ENCODE measurements at places on chromosomes 5 and 9.

DNA sequence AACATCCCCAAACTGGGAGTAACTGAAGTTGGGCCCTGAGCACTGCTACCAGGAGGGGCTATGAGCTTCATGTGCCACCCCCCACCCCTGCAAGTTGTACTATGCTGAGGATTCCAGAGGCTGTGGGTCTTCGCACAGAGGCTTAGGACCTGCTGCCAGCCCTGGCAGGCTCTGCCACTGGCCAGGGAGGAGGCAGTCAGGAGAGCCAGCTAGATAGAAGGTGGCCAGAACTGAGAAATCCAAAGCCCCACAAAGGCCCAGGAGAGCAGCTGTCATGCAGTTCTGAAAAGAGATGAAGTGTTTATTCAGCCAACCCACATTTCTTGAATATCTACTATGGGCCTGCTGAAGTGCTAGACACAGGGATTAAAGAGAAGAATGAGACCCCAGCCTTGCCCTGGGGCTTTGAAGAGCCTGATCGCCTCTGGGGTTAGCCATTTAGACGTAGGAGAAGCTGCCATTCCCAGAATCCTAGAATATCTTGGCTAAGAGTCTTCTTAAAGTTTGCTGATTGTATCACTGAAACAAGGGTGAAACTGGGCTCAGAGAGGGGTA is 1.4 kb downstream of the ALAD start:
- DNase-seq = no peak

DNA sequence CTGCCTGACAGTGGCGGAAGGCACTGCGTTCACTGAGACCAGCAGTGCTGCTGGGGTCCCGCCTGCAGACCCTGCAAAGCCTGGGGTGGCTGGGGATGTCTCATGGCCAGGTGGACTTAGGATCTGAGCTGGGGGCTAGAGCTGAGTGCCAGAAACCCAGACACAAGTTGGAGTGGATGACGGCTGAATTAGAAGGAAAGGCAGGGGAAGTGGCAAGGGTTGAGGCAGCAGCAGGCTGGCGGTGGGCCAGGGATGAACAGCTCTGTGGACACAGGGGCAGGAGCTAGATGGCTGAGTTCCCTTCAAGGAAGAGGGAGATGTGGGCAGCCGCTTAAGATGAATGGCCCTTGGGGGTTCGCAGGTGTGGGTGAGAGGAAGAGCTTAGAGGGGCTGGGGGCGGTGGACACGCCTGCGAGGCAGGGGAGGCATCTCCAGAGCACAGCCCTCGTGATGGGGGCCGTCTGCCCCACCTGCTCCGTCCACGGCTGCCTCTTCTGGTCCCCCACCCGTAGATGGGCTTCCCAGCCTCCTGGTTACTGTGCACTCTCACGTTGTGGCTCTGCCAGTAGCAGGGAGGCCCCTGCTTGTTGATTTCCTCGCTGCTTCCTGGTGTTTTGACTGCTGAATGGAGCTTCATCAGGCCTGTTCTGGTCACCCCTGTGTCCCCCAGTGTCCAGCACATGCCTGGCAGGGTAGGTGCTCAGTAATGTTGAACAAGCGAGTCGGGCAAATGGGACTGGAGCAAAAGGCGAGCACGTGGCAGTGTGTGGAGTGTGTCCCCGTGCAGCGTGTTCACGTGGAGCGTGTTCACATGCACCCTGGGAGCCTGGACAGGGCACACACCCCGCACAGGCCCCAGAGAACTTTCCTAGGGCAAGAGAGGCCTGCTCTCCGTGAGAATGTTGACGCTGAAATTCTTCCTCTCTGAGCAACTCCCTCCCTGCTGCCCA is 168.2 kb downstream of the CACNA1B start:
- no peak for DNase-seq

GRCh38 chr9:93593144-93593658 is 16.8 kb downstream of the PHF2 start:
- DNase-seq = no peak

- no peak for DNase-seq
Observed at GRCh38 chr5:114311968-114312367, 49.9 kb upstream of the KCNN2 start.

DNA sequence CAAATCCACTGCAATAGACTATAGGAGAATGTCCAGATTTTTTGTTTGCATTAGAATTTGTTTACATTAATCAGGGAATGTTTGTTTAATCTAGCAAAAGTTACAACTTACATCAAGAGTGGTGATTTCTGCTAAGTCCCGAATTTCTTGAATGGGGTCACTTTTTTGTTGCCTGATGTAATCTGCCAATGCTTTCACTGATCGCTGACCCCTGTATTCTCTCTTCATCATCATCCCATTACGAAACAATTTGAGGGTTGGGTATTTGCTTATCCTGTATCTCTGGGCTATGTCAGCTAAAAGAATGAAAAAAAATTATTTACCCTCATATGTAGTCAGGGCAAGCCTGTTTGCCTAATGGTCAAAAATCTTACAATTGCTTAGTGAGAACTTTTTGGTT is 76.9 kb downstream of the ERP44 start:
- DNase-seq = no peak

DNA sequence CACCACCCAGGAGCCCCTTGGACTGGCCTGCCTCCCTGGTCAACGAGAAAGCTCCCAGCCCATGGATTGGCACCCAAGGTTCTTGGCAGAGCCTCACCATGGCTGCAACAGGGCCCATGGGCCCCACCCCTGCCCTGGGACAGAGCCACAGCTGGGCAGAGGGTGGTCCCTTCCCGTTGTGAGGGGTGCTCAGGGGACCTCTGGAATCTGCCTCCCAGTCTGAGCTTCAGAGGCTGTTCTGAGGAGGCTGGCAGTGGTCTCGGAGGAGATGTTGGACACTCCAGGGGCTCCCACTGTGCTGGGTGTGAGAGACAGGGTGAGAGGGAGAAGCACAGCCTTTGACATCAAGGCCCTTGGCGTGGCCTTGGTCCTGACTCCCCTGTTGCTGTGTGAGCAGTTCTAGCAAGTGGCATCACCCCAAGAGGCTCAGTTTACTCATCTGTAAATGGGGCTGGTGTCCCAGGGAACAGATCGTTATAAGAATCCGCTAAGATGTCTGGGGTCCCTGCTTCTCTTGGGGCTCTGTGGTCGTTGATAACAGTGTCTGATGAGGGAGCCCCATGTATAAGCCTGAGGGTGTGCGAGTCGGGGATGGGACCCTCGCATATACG is 33.0 kb downstream of the LHX3 start:
- no peak for DNase-seq

GRCh38 chr5:149150457-149150856 is 9.2 kb downstream of the ABLIM3 start:
- DNase-seq = no peak

Measured in fibroblast of skin of left quadriceps (primary cell).